ENCODE measurements at places on chromosomes 2 and 18.

DNA sequence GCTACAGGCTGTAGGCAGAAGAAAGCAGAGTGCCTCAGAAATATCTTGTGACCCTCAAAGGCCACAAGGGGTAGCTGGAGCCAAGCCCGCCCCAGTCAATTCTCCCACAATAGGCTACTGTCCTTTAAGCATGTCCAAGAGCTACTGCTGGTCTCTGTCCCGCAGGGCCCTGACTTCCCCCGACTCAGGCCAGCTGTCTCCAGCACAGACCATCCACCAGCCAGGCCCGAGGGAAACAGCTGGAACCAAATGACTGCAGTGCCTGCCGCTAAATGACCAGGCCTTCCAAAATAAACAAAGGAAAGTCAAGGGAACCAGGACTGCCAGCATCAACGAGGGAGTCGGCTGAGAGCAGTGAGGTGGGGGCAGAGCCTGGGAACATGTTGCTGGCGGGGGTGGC is 36.7 kb downstream of the MCFD2 start:
- DNase-seq, result no peak

DNA sequence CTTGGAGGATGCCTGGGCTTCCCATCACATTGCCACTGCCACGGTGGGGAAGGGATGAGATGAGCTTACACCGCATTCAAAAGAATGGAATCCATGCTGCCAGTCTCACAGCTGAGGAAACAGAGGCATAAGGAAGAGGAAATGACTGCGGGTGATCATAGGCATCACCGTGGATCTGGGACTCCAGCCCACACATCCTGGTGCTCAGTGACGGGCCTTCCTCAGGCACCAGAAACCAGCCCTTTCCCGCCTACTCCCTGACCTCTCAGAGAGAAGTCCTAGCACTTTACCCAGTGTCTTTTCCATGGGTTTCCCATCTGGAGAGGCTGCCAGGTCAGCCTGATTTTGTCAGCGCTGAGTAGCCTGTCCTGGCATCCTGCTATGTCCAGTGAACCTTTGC is 5.3 kb upstream of the PLB1 start:
- DNase-seq, result no peak

DNA sequence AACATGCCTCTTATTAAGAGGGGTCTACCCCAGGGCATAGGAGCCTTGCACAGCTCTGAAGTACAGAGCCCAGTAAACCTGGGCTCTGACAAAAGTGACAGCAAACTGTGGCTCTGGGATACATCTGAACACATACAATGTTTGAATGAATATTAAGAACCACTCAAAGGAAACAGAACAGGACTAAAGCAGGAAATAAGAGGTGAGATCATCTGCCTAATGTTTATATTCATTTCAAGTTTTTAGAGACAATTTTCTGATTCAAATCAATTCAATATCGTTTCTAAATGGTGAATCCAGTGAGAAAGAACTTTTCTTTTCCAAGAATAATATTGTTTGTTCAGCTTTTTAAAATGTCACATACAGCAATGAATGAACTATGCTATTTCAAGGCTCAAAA is 136.7 kb upstream of the CAVIN2 start:
- DNase-seq, result no peak

- no peak for DNase-seq
These were observed 335.2 kb downstream of the FBXO15 start for GRCh38 chr18:73812423-73812822.

DNA sequence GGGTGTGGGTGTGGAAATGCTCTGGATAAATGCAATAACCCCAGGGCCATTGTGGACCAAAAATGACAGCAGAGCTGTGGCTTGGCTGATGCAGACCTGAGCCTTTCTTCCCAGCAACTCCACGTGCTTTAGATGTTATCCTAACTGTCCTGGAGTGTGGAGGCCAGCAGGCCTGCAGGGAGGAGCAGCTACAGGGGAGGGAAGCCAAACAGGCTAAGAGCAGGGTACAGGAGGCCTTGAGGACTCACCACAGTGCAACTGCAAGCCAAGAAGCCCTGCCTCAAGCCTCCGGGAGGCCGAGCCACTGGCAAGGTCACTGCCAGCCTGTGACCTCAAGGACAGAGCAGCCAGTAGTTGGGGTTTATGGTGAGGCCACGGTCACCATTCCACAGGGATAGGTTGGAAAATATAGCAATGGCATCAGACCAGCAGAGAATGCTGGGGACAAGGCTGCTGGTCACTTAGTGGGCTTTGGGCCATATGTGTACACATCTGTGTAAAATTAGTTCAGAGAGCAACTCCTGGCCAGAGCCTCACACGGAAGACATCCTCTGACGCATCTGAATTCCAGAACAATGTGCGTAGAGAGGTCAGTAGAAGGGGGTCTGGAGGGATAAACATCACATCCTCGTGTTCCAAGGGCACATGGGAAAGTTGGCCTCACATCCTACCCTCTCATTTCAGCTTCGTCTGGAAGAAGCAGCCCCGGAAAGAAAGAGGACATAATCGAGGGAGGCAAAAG is 76.2 kb upstream of the UPP2 start:
- no peak for DNase-seq

DNA sequence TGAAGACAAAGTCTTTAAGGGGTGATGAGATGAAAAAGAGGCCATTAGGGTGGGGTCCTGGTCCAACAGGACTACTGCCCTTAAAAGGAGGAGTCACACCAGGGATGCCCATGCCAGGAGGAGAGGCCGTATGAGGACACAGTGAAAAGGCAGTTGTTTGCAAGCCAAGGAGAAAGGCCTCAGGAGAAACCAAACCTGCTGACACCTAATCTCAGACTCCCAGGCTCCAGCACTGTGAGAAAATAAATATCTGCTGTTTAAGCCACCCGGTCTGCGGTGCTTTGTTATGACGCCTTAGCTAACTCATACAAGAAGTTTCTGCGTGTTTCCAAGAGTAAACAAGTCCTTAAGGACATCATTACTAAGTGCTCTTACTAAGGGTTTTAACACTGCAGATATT is 93.6 kb downstream of the DNER start:
- no peak for DNase-seq

- DNase-seq, result no peak
These were observed 49.7 kb downstream of the MTA3 start for GRCh38 chr2:42618116-42618515.
